ENCODE measurements at places on chromosomes 2 and 18.

- no peak for DNase-seq
These were observed 1.9 kb upstream of the LNPK start for GRCh38 chr2:176003958-176004357.

DNA sequence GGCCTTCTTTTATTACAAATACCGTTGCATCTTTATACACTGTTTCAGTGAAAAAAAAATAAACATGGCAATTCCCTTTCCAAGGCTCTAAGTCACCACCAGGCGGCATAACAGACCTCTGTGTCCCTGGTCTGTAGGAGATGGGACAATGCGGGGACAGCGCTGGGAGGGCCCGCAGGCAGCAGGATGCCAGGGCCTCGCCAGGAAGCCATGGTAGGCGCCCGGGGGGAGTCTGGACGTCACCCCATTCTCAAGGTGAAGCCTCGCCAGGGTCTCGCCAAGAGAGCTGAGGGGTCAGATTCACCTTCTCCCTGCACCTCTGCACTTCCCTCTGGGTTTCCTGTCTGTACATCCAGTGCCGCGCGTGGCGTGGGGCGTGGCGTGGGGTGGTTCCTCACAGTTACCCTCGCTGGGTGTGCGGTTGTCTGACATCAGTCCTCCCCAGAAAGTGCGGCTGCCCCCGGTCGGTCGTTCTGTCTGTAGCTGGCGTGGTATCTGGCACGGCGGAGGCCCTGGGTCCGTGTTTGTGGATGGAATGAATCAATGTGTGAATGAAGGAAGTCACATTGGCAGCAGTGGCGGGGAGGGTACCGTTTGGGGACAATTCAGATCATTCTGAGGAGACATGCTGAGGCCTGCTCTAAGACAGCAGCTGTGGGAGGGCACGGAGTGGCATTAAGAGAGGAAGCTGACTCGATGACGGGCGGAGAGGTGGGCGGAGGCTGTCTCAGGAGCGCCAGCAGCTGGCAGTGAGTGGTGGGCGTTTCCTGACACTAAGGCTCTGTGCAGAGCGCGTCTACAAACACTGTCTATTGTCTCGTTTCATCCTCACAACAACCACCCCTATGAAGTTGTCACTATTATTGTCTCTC is 46.0 kb downstream of the LRRFIP1 start:
- peak; percentile 87 for DNase-seq

DNA sequence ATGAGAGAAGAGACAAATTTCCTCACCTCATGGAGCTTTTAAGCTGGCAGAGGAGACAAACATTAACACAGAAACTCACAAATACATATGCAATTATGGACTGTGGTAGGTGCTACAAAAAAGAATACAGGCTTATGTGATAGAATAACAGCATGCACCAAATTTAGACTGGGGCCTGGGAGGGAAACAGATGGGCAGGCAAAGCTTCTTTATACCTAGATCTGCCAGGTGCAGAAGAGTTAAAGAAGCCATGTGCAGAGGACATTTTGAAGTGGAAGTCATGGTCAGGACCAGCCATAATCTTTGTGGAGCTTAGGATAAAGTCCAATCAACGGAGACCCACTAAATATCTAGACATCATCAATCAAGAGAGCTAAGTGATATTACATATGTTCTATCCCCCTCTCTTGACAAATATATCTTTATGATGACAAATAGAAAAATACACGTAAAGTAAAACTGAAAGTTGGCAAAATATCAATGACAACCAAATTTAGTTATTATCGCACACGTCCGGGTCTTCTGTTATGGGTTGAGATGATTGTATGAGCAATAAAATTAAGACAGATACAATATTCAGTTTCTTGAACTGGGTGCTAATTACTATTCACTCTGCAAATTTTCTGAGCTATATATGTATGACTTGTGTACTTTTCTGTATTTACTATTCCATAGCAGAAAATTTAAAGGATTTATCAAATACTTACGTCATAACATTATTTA is 44.1 kb downstream of the CD28 start:
- no peak for DNase-seq

GRCh38 chr2:190792956-190793888 is 87.4 kb upstream of the GLS start:
- no peak for DNase-seq

GRCh38 chr2:104844807-104845551 is 8.9 kb upstream of the POU3F3 start:
- DNase-seq, result peak; percentile 86

DNA sequence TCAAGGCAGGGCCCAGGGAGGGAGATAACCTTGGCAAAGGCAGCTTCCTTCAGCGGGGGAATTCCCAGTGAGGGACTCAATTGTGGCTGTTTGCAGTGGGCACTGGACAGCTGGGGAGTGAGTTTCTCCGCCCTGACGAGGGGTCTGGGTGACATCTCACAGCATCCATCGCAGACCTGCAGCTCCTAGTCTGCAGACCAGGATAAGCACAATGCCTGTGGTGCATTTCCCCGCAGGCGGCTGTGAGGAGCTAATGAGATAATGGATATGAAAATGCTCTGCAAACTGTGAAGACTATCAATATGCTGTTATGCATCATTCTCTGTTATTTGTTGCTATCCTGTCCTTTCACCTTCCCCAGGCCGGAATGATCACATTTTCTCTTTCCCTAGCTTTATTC is 30.0 kb upstream of the CYP1B1 start:
- DNase-seq, result no peak

GRCh38 chr2:82412021-82412420 is 2047.1 kb downstream of the SUCLG1 start:
- DNase-seq, result no peak

GRCh38 chr2:7670905-7671641 is 753.9 kb downstream of the RNF144A start:
- DNase-seq, result no peak

GRCh38 chr2:28052691-28053090 is 162.2 kb downstream of the BABAM2 start:
- no peak for DNase-seq

DNA sequence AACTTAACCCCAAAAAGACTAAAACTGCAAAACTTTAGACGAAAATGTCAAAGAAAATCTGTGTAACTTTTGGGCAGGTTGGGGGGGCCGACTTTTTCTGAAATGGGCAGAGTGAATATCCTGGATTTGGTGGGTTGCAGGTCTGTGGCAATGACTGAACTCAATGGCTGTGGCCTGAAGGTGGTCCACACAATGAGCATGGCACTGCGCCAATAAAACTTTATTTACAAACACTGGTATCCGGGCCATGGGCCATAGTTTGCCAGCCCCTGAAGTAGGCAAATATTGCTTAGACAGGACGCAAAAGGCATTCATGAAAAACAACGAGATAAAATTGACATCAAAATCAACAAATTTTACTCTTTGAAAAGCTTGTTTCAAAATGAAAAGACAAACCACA is 66.2 kb downstream of the RTP5 start:
- DNase-seq, result no peak

- no peak for DNase-seq
These were observed 88.0 kb downstream of the ITGB1BP1 start for GRCh38 chr2:9335322-9335832.

GRCh38 chr2:39141334-39142271 is 20.8 kb upstream of the SOS1 start:
- peak; percentile 55 for DNase-seq

- no peak for DNase-seq
These were observed 12.6 kb downstream of the FAM124B start for GRCh38 chr2:224389317-224389716.

DNA sequence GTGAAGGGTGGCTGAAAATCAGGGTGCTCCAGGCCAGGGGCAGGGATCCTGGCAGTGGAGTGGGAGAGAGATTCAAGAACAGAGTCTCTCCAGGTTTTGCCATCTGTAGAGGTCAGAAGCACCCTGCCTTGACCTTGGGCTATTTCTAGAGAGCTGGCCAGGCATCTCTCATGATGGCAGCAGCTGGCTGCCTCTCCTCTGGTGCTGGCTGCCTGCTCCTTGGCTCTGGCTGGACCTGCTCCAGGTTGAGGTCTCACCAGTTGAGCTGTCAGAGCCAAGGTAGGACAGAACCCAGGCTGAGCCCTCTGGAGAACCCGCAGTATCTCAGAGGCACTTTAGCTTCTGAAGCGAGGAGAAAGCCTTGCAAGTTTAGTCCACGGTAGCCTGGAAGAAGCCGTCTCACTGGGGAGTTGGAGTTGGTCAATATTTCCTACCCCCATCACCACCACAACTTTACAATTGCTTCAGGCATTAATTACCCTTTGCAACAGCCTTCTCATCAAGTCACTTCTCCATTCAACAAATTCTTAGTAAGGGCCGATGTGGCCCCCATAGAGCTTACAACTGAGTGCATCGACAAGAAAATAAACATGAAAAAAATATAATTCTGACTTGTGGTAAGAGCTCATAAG is 25.6 kb downstream of the GNLY start:
- DNase-seq, result no peak

DNA sequence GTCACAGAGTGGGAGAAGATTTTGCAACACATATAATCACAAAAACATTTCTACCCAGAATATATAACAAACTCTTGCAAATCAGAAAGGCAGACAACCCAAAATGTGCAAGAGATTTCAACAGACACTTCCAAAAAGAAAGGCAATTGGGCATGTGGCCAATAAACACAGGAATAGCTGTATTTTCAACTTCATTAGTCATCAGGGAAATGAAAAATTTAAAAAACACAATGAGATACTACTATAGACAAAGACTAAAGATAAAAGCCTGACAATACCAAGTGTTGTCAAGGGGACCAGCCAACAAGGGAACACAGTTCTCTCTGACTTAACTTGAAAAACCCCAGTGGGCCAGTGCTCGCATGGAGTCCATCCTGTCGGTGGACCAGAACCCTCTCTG is 40.5 kb downstream of the MTHFD2 start:
- no peak for DNase-seq

GRCh38 chr18:58349650-58350049 is 279.2 kb downstream of the ALPK2 start:
- no peak for DNase-seq

- DNase-seq, result no peak
These were observed 8.7 kb upstream of the METAP1D start for GRCh38 chr2:171991027-171991426.

Measured in GM23338 (cell line).